ENCODE measurements at places on chromosomes 5 and 9. TPM values are rescaled to one million over a fixed set of nuclear protein-coding genes. Genes with fewer than 3 reads are reported as not detected.

SPATA31C1 gene
- total RNA-seq = not detected

PCDHB2 gene
- 22.4 TPM for total RNA-seq

GLDC gene
- 4.6 TPM for total RNA-seq

GRCh38 chr5:17156463-17156862, 61.0 kb upstream of the BASP1 start:
- DNase-seq = peak; percentile 46

GRCh38 chr5:1402611-1403255, 42.5 kb downstream of the SLC6A3 start:
- DNase-seq = no peak

DNA sequence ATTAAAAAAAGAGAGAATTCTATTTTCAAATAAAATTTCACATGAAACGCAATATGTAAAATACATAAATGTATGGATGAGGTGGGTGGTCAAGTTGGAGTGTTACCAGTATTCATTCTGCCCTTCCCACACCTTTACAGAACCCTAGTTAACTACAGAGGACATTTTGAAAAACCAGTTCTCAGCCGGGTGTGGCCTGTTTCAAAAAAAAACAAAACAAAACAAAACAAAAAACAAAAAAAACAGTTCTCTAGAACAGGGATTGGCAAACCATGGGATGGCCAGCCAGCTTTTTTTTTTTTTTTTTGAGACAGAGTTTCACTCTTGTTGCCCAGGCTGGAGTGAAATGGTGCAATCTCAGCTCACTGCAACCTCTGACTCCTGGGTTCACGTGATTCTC, 28.4 kb upstream of the HK3 start:
- no peak for DNase-seq

DNA sequence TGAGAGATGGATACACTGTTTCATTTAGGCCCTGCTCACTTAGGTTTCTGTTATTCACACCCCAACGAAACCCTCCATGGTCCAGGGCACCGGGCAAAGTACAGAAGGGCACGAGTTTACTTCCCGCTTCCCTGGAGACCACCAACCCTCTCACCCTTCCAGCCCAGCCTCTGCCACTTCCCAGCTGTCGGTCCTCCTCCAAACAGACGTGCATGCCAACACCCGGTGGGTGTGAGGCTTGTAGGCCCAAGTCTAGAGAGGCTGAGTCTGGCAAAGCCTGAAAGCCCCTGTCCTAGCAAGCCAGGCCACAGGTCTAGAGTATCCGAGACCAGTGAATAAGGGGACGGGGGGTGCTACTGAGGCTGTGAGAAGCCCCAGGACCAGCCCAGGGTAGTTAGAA, 7.1 kb upstream of the FGFR4 start:
- no peak for DNase-seq

DNA sequence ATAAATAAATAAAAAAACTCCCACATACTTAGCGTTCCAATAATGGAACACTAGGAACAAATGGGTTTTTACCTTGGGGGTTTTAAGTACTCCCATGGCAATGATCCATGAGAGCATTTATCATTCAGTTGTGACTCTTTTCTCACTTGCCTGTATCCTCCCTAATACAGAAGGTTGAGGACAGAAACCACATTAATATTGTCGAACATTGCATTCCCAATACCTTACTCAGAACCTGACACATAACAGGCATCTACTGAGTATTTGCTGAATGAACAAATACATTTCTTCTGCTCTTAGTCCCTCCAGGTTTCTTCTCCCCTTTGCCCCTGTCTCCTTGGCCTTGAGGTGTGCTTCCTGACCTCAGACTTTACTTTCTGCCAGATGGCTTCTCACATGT, 175.9 kb downstream of the CEMIP2 start:
- no peak for DNase-seq

All from Daoy (cell line).